ENCODE measurements at places on chromosomes 6 and 20.

DNA sequence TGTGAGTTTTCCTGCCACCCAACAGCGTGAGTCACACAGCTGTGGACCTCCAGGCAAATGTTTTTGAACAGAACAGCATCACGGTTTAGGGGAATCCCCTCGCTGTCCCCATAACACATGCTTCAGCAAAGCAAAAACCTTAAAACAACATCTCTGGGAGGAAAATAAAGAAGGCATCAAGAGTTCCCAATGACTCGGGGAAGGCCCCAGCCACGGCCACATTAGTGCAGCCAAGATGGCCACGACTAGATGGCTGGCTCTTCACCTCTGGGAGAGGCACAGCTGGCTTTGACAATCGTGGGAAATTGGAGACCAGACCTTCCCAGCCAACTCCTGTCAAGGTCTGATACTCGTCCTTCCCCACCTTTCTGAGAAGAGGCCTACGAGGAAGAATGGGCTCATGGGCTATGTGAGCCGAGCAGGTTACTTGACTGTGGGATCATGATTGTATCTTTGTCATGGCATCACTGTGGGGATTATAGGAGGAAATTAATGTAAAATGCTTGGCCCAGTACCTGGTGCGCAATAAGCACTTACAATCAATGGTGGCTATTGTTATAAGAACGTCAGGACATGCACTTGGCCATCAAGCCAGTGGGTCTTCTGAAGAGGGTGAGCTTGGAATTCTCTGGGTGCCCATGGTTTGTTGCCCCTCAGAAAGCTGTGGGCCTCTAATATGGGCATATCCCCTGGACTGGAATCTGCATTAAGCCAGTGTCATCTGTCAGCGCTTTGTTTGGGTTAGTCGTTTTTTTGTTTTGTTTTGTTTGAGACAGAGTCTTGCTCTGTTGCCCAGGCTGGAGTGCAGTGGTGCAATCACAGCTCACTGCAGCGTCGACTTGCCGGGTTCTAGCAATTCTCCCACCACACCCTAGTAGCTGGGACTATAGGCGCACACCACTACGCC is 43.6 kb downstream of the FGD2 start:
- no peak for DNase-seq

- no peak for DNase-seq
Measured at GRCh38 chr6:142761756-142762155, 183.2 kb downstream of the HIVEP2 start.

- peak; percentile 7 for DNase-seq
Measured at GRCh38 chr20:58713801-58714339, 21.3 kb downstream of the NPEPL1 start.

- DNase-seq: no peak
Measured at GRCh38 chr6:36229223-36229622, 32.7 kb downstream of the BRPF3 start.

DNA sequence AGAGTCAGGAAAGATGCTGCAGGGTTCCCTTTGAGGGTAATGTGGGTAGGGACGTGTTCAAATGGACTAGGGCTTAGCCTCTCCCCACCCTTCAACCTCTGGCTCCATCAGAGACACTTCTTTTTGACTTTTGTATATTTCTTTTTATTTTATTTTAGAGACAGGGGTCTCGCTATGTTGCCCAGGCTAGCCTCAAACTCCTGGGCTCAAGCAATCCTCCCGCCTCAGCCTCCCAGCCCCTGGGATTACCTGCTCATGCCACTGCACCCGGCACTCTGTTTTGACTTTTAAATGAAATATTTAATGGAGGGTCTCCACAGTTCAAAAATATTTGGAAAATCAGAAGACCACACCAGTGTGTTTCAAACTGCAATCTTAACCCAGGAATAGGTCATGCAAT is 8.6 kb downstream of the HNF4A start:
- DNase-seq: no peak

DNA sequence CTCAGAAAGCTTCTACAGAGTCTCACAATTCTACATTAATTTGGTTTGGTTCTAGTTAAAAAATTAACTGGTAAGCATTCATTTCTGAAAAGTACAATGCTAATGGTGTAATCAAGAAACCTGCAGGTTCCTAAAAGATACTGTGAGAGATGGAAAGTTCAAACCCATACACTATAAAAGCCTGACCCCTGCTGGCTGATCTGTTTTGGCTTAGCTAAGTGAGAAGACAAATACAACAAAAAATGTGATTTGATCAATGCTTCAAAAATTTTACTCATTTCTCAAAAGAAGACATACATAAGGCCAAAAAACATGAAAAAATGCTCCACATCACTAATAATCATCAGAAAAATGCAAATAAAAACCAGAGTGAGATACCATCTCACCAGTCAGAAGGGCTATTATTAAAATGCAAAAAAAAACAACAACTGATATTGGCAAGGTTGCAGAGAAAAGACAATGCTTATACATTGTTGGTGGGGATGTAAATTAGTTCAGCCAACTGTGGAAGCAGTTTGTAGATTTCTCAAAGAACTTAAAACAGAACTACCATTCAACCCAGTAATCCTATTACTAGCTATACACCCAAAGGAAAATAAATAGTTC is 102.8 kb downstream of the MOXD1 start:
- DNase-seq: no peak

- no peak for DNase-seq
Measured at GRCh38 chr6:111417946-111418345, 65.1 kb downstream of the REV3L start.

- no peak for DNase-seq
Measured at GRCh38 chr20:50472693-50473664, 37.2 kb upstream of the PTPN1 start.

GRCh38 chr6:9204171-9204570 is 768.8 kb upstream of the SLC35B3 start:
- no peak for DNase-seq

DNA sequence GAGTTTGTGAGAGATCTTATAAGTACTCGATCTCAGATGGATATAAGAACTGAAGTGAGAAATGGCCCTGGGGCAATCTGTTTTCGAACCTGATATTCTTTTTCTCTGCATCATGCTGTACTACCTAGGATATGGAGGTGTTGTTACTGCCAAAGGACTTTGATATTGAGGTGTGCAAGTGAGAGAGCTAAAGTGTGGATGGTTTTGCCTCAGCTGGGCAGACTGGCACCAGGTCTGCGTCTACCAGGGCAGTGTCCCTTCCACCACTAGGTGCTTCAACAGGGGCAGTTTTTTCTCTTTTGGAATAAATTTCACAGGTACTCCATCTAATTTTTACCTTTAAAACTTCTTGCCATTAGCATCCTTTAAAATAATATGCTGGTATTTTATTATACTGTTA is 35.0 kb downstream of the ADGRG6 start:
- DNase-seq: no peak

GRCh38 chr6:9233226-9233625 is 797.9 kb upstream of the SLC35B3 start:
- DNase-seq: no peak

- DNase-seq: no peak
Measured at GRCh38 chr6:24476631-24477030, 12.7 kb downstream of the GPLD1 start.

DNA sequence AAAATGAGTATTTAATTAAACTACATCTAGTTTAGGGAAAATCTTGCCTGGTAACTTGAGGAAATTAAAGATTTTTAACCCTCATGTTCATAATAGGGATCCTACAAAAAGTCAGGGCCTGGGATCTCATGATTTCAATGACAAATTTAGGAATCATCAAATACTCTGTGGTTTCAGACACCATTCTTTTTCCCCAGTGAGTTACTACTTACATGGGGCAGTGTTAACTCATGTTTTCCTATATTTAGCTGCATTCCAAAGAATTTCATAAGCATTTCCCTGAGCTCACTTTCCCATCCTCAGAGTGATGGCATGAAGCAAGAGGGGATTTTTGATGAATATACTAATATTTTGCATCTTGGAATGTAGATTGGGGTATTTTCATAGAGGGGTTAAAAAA is 321.7 kb downstream of the CENPW start:
- no peak for DNase-seq

GRCh38 chr6:50097966-50098640 is 48.4 kb upstream of the DEFB112 start:
- DNase-seq: no peak

GRCh38 chr6:52499026-52499425 is 77.8 kb downstream of the TRAM2 start:
- DNase-seq: no peak

- DNase-seq: no peak
Measured at GRCh38 chr6:88266126-88266525, 100.0 kb upstream of the CNR1 start.

DNA sequence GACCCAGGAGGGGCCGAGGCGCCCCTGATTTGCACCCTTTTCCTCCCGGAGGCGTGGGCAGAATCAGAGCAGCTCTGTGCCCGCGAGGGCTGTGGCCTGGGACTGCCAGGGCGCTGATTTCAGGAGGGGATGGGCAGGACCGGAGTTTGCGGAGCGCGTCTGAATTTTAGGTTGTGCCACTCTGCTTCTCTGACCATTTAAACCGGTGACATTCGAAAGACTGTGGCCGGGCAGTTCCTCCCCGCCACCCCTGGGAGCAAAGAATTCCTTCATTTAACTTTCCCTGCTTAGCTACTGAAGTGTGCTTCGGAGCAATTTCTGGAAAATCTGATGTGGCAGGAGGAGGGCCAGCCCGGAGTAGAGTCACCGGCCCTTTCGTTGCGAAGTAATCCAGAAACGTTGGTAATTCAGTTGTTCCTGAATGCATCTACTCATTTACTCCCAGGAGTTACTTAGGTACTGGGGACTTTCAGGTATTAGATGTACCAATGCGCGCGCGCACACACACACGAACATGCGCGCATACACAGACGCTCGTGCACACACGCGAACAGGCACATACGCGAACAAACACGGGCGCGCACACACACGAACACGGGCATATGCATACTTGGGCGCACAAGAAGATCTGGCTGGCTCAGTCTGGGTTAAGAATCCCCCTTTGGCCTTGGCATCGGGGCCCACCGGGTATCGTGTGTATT is 568 bp downstream of the CCDC170 start:
- DNase-seq: no peak

DNA sequence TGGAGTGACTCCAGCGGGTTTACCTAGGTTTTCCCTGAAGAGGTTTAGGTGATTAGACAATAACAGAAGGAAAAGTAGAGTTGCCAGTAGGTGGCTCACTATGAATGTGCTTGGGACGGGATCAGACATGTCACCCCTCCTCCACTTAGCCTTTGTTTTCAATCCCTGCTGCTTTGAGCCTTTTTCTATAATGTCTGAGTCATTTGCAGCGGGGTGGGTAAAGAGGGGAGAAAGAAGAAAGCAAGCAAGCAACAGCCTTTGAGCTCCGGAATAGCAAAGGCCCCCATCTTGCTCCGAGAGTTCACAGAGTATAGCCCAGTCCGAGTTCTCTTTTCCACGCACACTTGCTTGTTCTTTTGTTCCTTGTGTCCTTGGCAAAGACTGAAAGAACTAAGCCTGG is 129.1 kb downstream of the PACRG start:
- no peak for DNase-seq

DNA sequence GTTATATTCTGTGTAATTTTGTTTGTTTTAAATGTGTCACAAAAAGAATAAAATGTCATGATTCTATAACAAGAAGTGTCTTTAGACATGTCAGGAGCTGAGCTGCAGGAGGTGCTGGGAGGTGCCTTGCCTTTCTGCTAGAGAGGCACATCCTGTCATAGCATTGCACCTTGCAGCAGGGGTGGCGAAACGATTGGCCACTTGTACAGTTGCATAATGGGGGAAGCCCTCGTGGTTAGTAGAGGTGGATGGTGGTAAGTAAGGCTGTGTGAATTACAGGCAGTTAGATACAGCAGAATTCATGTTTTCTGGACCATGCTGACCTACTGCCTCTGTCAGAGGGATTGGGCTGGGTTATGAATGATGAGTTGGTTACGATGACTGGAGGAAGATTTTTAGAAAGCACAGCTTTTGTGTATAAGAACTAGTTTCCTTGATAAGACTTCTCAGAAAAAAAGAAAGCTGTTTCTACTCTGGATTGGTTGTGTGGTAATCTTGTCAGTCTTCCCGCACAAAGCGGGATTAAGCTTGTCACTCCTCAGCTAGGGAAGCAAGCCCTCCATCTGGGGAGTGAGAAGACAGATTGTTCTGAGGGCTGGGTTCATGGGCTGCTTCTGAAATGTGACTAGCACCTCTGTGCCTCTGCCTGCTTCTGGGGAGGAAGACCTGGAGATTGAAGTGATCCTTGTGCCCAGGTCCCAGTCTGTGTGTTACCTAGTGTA is 74.9 kb downstream of the FOXO3 start:
- DNase-seq: no peak

- no peak for DNase-seq
Measured at GRCh38 chr6:170037541-170038250, 253.2 kb downstream of the DLL1 start.

DNA sequence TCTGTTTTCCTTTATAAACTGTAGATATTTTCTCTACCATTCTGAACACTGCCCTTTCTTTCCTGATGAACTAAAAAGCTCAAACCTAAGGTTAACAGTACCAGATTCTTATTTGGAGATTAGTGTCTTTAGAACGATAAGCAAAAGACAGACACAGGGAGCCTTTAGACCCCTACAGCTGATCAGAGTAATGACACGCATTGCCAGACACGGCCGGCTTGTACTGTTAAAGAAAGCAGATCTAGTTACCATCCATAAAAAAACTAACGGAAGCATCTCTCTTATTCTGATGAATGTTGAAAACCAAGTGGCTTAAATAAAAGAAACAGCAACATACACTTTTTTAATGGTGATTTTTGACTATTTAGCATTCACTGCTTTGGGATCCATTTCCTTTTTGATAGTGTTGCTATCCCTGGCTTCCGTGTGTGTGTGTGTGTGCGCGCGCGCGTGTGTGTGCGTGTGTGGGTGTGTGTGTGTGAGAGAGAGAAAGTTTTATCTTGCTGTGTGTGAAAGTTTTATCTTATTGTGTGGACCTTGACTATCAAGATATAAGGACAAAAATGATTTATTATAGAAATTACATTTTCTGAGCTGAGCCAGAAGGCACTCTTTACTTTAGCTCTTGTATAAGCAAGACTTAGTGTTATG is 95.6 kb upstream of the SLC35B3 start:
- no peak for DNase-seq

DNA sequence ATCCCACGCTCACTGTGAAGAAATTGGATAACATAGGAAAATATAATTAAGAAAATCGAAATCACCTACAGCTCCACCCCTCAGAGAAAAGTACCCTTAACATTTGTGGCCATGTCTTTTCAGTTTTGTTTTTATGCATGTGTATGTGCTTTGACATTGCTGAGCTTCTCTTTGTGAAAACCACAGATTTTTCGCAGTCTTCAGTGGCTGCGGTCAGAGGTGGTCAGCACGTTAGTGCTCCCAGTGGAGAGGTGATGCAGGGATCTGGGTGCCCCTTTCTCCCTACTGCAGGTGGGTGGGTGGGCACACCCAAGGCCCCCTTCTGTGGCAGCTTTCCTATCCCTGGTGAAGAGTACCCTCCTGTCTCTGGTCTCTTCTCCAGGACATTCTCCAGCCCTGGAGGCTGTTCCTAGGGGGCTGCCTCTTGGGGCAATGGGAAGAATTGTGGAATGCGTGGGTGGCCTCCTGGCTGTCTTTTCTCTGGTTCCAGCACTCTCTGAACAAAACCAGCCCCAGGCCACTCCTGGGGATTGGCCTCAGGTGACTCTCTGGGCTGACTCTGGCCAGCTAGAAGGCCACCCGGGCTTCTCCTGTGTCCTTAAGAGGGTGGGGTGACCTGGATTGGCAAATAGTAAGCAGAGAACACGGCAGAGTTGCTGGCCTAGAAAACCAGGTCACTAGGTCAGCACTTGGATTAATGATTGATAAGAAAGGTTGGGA is 49.8 kb upstream of the FANCE start:
- DNase-seq: no peak

- DNase-seq: peak; percentile 34
Measured at GRCh38 chr6:31308050-31308844, 36.4 kb upstream of the HLA-C start.
